ENCODE measurements at places on chromosomes 4 and X.

DNA sequence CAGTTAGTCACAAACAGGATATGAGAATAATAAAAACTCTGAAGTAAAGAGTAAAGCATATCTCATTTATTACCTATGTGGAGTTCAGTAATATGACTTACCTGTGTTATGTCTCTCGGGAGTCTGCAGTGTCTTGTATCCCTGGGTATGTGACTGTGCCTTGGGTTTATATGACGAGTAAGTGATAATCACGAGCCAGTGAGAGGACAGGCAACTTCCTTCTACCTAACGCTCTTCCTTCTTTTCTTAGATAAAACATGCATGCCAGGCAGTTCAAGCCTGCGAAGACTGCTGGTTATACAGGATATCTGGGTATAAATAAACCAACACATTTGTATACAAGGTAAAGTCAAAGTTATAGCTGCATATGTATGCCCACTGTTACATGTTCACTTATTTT lies at the start of gene HPGDS:
Gene HPGDS (minus strand): TSS at position 143 of the 400 bp plus-strand sequence. CDS start 8,207 bp downstream, outside the sequence.
- DNase-seq = no peak

- no peak for DNase-seq
These were observed 87.9 kb downstream of the LRRC66 start for GRCh38 chr4:51932261-51932660.

DNA sequence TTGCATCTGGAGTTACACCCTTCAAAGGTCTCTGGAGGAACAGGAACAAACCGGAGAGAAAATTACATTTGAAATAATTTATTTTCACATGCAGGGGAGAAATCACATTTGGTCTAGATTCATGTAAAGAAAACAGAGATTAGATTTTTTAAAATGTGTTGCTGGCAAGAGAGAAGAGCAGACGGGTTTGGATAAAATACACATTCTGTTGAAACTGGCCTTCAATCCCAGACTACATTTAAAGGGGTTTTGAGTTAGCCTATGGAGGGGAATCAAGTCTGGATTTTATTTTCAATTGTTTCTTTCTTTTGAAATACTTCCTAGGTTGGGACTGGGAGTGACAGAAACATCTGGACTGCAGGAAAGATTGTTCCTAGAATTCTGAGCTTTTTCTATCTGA lies 180.8 kb downstream of the NHS start:
- DNase-seq = no peak

- no peak for DNase-seq
These were observed 832.1 kb upstream of the INTU start for GRCh38 chr4:126800575-126801141.

DNA sequence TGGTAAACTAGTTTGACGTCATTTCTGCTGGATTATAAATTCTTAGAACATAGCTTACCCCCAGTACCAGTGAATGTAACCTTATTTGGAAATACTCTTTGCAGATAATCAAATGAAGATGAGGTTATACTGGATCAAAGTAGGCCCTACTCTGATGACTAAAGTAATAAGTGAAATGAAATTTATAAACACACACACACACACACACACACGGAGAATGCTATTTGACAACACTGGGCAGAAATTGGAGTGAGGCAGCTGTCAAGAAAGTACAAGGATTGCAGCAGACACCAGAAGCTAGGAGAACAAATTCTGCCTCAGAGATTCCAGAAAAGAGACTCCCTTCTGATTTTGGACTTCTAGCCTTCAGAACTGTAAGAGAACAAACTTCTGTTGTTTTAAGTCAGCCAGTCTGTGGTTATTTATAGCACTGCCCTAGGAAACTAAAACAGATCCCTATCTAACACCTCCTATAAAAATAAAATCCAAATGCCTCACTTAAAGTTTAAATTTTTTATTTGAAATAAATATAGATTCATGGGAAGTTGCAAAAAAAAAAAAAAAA lies 448.6 kb downstream of the PCDH18 start:
- no peak for DNase-seq

GRCh38 chr4:31328932-31329331 lies 608.8 kb downstream of the PCDH7 start:
- no peak for DNase-seq

- peak; percentile 44 for DNase-seq
These were observed 770 bp downstream of the SMAD1 start for GRCh38 chr4:145482209-145483037.

DNA sequence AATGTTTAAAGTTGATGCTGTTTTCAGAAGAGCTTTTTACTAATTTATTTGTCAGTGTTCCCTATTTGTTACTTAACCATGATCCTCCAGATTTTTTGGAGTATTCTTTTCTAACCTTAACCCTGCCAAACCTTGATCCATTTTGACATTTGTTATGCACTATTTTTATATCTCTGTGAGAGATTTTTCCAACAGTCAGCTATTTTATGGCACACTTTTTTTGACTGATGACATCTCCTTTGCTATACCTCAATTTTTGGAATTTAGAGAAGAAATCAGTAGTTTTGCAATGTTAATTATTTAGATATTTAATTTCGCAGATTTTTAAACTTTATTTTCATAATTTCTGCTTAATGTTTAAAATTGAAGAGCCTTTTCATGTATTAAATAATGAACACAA lies 66.0 kb downstream of the CPEB2 start:
- DNase-seq = no peak

- no peak for DNase-seq
These were observed 31.1 kb downstream of the METTL14 start for GRCh38 chr4:118716304-118716703.

DNA sequence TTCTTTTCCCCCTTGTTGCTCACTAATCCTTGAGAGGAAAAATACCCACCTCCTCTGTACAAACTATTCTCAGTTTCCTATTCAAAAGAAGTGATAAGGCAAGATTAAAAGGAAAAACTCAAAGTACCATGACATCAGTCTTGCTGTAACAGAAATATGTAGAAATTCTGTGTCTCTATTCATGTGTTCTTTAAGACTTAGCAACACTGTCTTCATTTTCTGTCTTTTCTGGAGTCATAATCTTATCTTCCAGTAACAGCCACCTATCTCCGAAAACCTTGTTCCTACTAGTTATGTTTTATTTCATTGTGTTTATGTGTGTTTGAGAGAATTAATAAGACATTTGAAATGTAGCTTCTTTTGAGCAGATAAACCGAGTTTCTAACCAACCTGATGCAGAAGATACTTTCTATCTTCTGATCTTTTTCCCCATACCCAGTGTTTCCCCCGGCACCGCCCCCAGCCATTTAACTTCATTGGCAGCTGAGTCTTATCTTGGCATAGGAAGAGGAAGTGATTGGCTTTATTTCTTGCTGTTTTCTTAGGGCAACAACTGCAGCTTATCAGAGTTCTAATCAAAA lies 8.0 kb downstream of the FAM241A start:
- no peak for DNase-seq

GRCh38 chrX:110409925-110410324 lies 51.3 kb downstream of the RTL9 start:
- no peak for DNase-seq

GRCh38 chr4:55395218-55395528 lies 584 bp upstream of the TMEM165 start:
- no peak for DNase-seq

DNA sequence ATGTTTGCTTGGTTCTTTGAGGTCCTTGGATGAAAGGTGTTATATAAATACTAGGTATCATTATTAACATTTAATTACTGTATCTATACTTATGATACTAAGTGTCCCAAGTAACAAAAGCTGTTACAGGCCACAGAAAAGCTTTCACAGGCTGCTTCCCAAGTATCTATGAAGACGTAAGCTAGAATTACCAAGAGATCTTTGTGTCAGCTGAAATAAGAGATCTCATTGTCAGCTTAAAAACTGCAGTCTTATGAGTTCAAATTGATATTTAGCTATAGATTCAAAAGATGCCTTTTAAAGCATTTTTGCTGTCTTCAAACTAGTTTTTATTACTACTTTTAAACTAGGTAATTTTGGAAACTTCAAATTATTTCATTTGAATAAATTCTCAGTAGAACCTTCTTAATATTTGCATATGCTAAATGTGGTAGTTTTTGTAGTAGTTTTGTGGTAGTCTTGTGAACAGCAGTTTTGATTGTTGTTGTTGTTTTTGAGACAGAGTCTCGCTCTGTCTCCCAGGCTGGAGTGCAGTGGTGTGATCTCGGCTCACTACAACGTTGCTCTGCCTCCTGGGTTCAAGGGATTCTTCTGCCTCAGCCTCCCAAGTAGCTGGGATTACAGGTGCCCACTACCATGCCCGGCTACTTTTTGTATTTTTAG lies 170.0 kb upstream of the RPL34 start:
- no peak for DNase-seq

DNA sequence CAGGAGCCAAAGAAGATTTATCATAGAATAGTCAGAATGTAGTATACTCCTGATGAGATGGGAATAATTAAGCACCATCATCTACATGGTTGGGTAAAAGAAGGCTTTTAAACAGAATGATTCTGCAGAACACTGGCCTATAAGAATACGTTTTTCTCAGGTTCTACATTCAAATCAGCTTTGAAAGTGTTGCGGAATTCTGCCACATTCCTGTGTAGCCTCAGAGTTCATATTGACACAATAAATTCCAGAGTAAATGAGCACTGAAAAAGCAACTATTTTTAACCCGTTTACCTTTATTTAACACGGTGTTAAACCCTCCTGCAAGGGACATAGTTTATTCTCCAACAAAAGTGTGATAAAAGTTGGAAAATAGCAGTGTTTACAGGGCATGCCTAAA lies 950.2 kb upstream of the SLIT2 start:
- DNase-seq = no peak

- DNase-seq = no peak
These were observed 8.8 kb downstream of the CHST7 start for GRCh38 chrX:46582325-46582724.

- no peak for DNase-seq
These were observed 17.0 kb downstream of the MAB21L2 start for GRCh38 chr4:150598909-150599308.

- no peak for DNase-seq
These were observed 178.9 kb upstream of the VEGFC start for GRCh38 chr4:176971576-176972115.

DNA sequence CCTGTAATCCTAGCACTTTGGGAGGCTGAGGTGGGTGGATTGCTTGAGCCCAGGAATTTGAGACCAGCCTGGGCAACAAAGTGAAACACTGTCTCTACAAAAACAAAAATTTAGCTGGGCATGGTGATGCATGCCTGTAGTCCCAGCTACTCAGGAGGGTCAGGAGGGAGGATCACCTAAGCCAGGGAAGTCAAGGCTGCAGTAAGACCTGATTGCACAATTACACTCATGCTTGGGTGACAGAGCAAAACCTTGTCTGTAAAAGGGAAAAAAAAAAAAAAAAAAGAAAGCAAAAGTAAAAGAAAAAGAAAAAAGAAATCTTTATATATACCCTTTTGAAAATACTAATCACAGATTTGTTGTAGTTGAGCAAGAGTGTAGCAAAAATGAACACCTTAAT lies 801.0 kb upstream of the IGFBP7 start:
- DNase-seq = no peak

DNA sequence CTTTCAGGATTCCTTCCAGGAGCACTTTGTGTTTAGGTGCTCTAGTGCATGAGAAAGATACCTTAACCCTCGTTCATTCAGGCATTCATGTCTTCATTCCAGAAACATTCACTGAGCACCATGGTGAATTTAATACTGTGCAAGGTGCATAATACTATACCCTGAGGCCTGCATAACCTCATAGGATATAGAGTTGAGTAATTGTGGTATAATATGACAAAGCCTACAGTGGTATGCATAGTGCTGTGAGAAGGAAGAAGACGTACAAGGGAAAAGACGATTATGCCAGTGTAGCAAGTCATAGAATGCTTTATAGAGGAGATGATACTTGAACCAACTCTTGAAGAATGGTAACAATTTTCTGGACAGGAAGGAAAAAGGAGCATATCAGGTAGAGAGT lies 34.3 kb downstream of the MTM1 start:
- DNase-seq = no peak

DNA sequence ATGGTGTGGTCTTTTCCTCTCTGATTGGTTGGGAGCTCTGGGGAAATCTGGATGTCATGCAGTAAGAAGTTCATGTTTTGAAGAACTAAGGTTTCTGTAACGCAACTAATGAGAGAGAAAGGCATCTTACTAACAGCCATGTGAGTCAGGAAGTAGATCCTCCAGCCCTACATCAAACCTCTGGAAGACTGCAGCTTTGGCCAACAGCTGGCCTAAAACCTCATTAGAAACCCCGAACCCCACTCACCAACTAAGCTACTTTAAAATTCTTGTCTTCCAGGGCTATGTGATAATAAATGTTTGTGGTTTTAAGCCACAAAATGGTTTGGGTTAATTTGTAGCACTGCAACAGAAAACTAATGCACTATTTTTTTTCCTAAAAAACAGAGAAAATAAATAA lies 549.0 kb upstream of the GRID2 start:
- DNase-seq = no peak

DNA sequence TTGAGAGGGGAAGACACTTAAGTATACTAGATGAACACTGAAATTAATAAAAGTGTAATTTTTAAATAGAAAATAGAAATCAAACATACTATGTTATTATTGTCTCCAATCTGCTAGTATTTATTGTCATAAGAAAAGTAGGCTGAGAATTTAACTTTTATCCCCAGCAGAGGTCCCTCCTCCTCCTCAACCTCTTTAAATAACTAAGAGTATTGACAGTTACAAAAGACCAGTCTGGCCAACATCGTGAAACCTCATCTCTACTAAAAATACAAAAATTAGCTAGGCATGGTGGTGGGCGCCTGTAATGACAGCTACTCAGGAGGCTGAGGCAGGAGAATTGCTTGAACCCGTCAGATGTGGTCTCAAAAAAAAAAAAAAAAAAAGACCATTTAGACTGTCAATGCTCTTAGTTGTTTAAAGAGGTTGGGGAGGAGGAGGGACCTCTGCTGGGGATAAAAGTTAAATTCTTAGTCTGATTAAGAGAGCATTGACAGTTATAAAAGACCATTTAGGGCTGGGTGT lies 4.2 kb downstream of the SLC30A9 start:
- DNase-seq = no peak

DNA sequence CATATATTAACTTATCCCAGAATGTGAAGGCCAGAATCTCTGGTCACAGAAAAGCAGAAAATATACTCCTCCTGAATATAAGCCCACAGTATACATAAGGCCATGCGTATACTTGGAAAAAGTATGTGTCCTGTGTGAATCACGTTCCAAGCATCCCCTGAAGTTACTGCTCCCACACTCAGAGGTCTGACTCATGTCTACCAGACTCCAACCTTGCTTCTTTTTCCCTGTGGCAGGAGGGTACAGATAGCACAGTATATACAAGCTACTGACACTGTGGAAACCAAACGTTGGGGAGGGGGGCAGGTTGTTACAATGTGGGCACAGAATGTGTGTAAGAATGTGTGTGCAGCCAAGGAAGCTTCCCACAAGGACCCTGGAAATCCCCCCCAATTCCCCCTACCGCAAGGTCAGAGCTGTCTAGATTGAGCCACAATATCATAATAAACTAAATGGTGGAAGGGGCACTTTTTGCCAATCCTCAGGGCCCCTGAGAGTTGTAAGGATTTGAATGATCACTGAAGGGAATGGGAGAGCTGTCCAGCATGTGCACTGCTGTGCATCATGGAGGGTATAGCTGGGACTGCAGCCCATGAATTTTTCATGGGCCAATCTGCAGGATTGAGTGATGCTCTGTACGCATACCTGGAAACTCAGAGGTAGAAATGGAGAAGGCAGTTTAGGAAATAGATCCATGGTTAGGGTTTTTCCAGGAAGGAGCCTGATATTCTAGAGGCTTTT lies 7.4 kb upstream of the RELL1 start:
- no peak for DNase-seq

GRCh38 chrX:111811831-111812230 lies 64.2 kb upstream of the TRPC5OS start:
- no peak for DNase-seq

- DNase-seq = no peak
These were observed 89.7 kb downstream of the ARHGAP10 start for GRCh38 chr4:147821555-147821954.

Data from NCI-H1105 (cell line).